ENCODE measurements at places on chromosomes 5 and 9.

DNA sequence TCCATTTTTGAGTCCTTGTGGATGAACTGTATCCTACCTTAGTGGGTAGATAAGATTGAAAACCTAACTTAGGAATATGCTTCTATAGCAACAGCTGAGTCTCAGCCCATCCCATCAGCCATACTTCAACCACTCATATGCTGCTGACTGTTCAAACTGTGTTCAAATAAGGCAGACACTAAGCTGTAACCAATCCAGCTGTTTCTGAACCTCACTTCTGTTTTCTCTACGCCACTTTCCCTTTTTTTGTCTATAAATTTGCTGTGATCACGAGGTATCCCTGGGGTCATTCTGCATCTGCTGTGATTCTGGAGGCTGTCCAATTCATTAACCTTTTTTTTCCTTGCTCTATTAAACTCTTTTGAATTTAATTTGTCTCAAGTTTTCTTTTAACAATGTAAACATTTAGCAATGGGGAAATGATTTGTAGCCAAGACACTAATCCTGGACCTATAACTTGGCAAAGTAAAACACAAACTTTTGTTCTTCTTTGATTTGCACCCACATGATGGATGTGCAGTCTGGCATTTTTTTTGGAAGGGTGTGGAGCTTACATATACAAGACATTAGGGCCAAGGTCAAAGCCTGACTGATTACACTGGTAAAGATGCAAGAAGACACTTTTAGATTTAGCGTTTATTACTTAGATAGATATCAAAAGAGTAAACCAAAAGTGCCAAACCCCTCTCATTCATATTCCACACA, 14.9 kb upstream of the SCGB3A2 start:
- no peak for DNase-seq

GRCh38 chr5:43041110-43041668, 1.1 kb upstream of the ANXA2R start:
- peak; percentile 81 for DNase-seq

GRCh38 chr5:54146916-54147315, 163.5 kb downstream of the ARL15 start:
- DNase-seq: no peak

- no peak for DNase-seq
Measured at GRCh38 chr9:129282272-129282671, 104.2 kb upstream of the IER5L start.

GRCh38 chr5:26894719-26895263, 143.6 kb downstream of the CDH9 start:
- DNase-seq: no peak

- no peak for DNase-seq
Measured at GRCh38 chr5:59356813-59357380, 536.6 kb downstream of the PDE4D start.

DNA sequence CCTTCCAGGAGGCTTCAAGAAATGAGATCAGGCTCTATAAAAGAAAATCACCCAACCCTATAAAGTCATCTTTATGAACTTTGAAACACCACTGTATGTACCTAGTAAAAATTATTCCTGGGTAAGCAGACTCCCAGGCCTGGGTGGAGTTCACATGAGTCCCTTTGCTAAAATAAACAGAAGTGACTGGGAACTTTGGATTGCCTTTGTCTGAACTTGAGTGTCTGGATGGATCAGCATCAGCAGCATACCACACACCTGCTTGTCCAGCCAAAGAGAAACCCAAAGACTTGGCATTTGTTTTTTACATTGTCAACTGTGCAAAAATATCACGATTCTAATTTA, 79.6 kb upstream of the CDKN2B start:
- DNase-seq: peak; percentile 41

DNA sequence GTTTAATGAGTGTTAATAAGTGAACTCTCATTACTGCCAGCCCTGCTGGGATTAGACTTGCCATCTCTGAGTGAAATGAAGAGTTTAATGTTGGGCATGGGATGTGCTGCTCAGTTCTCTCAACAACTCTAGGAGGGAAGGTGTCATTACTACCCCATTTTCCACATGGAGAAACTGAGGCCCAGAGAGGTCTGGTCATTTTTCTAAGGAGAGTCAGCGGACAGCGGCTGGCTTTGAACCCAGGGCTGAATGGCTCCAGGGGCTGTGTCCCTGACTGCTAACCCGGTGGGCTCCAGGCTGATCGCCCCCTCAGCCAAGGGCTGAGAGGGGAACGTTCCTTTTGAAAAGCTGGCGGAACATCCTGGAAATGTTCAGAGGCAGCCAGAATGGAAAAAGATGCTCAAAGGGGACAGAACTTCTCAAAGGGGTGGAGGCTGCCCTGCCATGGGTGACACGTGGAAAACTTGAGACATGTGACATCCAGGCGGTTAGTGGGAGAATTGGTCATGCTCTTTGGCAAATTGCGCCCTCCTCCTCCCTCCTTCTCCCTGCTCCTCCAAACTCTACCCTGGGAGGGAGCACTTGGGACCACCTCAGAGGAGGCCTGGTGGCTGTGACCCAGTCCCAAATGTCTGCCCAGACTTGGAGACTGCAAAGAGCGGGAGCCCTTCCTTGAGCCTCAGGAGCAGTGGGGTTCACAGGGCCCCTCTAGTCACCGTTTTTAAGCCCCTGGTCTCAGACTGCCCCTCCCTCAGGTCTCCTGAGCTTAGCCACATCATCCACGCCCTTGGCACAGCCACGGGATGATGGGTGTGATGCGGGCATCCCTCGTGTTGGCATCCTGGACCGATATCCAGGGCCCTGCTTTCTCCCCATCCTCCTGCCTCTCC, 28.7 kb downstream of the DNM1 start:
- DNase-seq: no peak
